Esophagus squamous epithelium (tissue), 5 donors: ENCODE measurements at places on chromosomes 7 and 10. TPM values are rescaled to one million over a fixed set of nuclear protein-coding genes. Genes with fewer than 3 reads are reported as not detected.

DNA sequence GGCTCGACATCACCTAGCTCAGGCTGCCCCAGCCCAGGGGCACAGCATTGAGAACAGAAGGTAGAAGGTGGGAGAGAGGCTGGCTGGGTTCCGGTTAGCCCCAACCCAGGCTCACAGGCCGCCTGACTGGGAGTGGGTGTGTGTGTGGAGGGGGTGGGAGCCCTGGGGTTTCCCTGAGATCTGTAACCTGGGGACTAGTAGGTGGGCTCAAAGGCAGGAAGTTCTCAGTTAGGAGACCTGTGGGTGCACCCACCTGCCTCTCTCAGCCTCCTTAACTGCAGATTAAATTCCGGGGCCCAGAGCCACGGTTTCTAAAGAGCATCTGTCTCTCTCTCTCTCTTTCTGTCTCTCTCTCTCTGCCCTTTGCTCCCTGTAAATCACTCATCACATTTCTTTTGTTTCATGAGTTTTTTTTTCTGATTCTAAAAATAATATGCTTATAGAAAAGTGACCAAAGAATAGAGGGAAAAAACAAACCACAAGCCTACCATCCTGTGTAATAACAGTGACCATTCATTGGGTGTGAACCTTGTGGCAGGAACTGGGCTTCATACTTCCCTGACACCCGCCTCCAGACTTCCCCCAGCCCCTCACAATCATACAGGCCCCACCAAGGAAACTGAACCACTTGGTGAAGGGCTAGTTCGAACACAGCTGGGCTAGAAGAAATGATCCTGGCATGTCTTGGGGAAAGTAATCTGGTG, 83.4 kb upstream of the SMNDC1 start:
- DNase-seq = no peak

DNA sequence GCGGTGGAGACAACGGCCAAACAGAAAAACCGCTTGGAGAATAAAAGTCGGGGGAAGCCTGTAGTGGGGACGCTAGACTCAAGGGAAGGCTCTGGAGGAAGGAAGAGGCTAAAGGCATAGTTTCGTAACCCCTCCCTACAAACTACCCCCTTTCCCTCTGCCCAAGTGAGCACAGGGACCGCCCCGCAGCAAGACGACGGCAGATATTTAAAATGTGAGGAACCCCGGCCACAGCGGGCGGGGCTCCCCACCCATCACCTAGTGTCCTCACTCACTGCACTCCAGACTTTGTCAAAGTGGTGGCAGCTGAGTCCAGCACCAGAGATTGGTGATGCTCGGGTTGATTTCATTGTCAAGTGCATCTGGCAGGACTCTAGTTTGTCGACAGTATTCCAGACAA, 69.1 kb downstream of the PRKAG2 start:
- no peak for DNase-seq

DNA sequence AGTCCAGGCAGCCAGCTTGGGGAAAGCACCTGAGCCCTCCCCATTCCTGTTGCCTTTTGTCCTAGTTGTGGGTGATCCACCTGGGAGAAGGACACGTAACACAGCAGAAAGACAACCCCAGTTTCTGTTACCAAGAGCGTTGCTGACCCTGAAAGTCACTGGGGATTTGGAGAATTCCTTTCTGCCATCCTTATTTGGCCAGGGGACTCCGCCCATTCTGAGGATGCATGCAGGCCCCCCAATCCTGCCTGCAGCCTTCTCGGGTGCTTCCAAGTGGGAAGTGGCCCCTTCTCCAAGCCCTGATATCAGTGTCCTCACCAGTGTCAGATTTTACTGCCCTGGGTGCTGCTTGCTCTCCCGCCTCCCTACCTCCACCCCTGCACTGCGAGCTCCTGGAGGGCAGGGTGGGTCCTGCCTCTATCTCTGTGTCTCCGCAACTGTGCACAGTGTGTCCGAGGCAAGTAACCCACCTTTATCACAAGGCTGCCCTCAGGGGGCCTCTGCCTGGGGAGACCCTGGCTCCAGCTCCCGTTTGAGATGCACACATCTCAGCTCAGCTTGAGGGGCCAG, 9.2 kb upstream of the ADCY1 start:
- DNase-seq = no peak

DNA sequence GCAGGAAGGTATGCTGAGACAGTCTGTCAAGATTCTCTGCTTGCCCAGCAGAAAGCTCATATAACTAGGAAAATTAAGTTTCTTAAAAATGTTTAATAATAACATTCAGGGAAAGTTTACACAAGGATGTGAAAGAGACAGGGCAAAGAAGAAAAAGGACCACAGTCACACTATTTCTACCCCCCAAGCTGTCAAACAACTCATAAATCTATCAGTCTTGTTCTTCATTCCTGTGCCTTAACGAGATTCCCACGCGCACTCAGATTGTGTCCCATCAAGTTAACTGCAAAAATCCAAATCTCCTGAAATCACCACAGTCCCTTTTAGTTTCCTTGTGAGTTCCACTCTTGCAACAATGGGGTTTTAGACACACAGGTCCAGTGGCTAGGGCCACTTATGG, 14.9 kb downstream of the CUL2 start:
- DNase-seq = no peak

DNA sequence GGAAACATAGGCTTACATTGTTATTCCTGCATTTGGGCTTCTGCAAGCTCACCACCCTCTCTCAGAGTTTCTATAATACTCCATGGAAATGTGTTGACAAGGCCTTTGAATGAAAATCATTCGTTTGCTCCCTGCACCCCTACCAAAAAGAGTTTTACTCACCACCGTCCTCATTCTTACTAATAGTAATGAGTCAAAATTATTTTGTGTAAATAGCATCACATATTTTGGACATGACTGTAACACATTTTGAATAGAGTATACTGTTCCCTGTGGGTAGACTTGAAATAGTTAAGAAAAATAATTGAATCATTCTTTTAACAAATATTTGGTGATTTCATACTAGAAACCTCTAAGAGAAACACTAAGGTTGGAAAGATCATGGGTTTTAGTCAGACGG, 84.6 kb downstream of the AKAP9 start:
- no peak for DNase-seq

GRCh38 chr7:71385330-71385729, 253.4 kb downstream of the GALNT17 start:
- DNase-seq = no peak

DNA sequence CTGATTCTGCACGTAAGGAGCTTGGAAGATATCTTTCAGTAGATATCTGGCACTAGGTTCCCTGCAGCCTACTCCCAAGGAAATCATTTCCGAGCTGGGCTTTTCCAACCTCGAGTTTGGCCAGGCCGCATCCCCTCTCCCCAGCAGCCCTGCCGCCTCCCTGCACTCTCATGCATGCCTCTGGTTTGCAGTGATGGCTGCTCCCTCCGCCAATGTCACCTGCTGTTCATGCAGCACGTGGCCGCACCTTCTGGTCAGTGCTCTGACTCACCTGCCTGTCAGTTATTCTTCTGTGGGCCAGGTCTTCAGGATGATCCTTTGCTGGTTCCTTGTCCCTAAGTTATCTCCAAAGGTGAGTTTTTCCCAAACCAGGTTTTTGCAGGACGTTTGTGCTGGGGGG, 50.6 kb upstream of the RASGEF1A start:
- DNase-seq = no peak

DNA sequence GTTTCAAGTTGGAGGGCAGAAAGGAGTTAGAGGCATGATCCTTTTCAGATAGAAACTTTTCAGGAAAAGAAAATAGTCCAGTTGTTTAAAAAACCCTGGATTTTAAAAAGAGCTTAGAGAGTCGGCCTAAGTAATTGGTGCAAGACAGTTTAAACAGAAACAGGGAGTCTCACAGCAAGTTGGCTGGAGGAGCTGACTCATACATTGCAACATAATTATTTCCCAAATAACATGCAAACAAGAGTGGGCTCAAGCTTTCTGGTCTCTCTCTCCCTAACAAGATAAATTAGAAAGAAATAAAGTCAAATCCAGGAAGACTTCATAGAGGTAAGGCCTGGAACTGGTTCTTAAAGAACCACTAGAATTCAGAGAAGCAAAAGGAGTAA, 100.3 kb upstream of the AGBL3 start:
- no peak for DNase-seq

- DNase-seq = no peak
Measured at GRCh38 chr10:33055625-33056024, 97.6 kb upstream of the ITGB1 start.

GRCh38 chr10:131702531-131703356, 198.1 kb upstream of the PPP2R2D start:
- DNase-seq = no peak

- no peak for DNase-seq
Measured at GRCh38 chr10:83765731-83766130, 373.6 kb upstream of the GHITM start.

CYP2C9 gene
- 3.7 TPM for total RNA-seq

TCAF2 gene
- 14.4 TPM for total RNA-seq

IGFBP1 gene
- not detected for total RNA-seq

LBX1 gene
- not detected for total RNA-seq

SPDYE16 gene
- total RNA-seq = not detected

LIPM gene
- not detected for total RNA-seq

SEMA4G gene
- total RNA-seq = 0.44 TPM

NUTM2E gene
- not detected for total RNA-seq
